ENCODE measurements at places on chromosomes 3 and 15. TPM values are rescaled to one million over a fixed set of nuclear protein-coding genes. Genes with fewer than 3 reads are reported as not detected.

MFGE8 gene
- total RNA-seq = 111 TPM

DNA sequence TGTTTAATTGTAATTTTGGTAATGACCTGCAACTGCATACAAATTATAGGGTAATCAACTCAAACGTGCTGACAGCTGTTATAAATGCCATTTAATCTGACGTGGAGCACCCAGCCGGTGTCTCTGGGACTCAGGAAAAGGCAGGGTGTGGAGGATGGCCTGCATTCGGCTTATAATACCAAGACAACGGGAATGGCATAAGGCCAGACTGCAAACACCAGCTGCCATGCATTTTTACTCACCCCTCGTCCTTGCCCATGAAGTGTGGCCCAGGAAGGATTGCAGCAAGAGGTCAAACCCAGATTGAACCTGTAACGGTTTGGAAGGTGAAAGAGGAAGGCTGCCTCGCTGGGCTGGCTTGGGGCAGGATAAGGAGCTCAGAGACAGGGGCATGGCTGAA is 96.4 kb downstream of the WNT7A start:
- DNase-seq = no peak

DNA sequence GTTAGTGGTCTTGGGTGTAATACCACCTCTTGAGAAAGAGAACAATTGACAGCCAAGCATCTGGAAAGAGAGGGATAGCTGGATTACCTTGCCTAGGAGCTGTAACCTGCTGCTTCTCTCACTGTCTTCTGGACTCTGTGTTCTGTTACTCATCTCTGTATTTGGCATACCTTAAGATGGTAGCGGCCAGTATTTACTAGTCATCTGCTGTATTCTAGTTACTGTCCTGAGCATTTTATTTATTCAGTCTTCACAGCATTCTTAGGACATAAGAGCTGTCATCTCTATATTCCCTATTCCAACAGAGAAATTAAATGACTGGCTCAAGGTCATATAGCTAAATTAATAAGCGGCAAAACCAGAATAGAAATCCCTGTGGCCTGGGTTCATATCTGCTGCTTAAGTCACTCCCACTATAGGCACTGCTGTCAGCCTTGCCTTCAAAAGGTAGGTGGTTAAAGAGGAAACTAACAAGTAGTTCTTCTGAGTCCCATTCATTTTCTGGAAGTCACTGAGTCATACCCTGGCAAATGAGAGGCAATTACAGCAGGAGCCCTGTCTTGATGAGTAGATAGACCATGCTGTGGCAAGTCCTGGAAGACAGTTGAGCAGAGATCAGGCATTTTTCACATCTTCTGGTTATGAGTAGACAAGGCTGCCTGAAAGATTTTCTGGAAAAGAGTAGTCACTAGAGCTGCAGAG is 68.2 kb downstream of the RAB7A start:
- no peak for DNase-seq

ARGFX gene
- total RNA-seq = not detected

CDHR4 gene
- total RNA-seq = 0.09 TPM

LRRC3B gene
- total RNA-seq = 0.37 TPM

DNA sequence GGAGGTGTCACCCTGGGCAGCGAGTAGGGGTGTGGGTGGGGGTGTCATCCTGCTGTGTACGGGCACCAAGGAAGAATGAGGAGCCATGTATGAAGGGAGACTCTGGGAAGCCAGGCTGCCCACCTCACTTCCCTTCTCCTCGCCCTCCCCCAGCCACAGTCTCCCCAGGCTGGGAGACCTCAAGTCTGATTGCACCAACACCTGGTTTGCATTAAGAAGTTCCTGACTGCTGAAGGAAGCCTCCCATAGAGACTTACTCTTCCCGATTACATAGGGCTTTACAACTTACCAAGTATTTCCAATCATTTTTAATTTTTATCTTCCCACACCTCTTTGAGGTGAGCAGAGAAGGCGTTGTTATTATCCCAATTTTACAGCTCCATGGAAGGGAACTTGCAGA is 29.5 kb upstream of the SMAD3 start:
- no peak for DNase-seq

DNA sequence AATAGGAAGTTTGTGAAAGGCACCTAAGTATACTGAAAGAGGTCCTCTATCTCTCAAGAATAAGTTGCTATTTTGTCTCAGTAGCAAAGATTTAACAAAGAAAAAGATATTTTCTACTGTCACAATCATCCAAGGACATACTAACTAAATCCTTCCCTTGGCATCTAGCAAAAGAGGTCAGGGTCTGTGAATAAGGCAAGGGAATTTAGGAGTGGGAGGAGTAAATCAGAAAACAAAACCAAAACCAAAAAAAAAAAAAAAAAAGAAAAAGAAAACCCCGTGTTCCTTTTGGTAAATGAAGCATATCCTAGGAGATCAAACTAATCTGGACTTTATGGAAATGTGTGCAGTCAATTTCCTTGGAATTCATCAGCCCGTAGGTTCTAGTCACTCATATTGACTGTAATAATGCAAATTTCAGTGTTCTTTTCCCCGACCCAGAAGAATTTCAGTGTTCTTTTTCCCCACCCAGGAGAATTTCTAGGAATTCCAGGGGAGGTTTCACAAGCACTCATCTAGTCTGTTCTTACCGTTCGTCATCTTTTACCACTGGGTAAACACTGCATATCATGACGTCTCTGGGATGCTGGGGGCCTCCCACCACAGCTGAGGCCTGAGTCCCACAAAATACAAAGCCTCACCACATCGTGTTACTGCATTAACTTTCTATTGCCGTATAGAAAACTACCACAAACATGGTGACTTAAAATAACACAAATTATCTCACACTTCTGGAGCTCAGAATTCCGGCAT is 113.8 kb upstream of the CCDC54 start:
- no peak for DNase-seq

- DNase-seq = no peak
These were observed 23.2 kb downstream of the CD86 start for GRCh38 chr3:122078235-122078935.

DNA sequence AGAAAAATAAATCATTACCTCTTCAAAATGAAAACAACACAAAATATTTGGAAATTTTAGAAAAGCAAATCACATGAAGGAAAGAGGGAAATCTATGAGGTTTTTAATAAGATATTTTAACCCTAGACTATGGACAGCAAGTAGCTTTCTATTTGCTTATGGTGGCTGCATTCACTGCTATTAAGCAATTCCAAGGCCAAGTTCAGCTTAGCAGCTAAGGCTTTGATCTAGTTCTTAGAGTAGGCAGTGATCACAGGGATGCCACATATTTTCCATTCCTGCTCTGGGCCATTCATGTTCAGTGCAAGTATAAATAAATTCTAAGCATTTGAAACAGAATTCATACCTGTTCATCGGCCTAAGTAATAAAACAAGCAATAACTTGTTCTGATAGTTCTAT is 235.3 kb downstream of the CDIN1 start:
- no peak for DNase-seq

DNA sequence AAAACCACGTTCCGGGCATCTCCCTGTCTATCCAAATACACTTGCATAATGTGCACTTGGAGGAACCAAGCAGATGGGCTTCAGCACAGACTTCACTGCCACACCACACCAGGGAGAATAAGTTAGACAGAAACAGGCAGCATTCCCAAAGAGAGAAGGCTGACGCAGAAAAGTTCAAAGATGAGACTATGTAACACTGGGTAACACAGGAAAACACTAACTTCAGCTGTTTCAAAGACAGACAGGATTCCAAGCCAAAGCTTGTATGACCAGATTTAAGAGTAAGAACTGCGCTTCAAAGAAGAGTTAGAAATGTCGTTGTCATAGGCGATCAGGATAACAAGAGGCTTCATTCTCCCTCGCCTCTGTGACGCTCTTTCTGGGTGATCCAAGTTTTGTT is 19.9 kb downstream of the SLC51A start:
- DNase-seq = no peak

DNA sequence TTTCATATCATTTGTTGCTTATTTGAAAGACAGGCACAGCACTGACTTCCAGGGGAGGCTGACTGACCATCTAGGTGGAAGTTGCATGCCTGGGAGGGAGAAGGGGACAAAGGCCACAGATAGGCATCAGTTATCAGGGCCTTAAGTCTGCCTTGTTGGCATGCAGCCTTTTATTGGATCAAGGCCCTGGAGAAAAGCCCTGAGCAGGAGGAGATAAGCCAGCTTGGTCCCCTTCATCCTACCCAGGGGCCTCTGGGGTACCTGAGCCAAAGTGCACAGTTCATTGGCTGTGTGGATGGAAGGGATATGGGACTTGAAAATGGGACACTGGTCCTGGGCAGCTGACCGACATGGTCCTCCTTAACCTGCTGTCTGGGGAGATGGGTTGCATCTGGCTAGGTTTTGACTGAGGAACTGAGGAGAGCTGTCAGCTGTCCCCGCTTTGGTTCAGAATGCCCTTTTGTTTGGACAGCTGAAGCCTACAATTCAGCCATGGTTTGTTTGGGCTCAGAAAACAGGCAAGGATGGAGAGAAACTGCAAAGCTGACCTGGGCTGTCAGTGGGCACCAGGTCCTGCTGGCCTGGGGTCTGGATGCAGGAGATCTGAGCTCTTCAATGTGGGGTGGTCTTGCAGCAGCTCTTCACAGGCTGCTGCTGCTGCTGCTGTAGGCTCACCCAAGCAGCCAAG is 60.0 kb downstream of the FLNB start:
- no peak for DNase-seq

All from mucosa of gallbladder (tissue), 1 donor.